Heart left ventricle (tissue), 16 donors: ENCODE measurements at places on chromosomes 16 and 17. TPM values are rescaled to one million over a fixed set of nuclear protein-coding genes. Genes with fewer than 3 reads are reported as not detected.
A peak's percentile ranks its signal among the peaks of the same experiment; 100 is the strongest.

- no peak overlapping the region for H3K4me3 ChIP-seq
- H3K4me1 ChIP-seq, result peaks cover 32% of the 10 kb centered on the region
- no peak overlapping the region for H3K27ac ChIP-seq
- no peaks in the 10 kb centered on the region for H3K36me3 ChIP-seq
- H3K27me3 ChIP-seq, result peaks cover 8% of the 10 kb centered on the region
Observed at GRCh38 chr16:86668136-86668910, 90.0 kb downstream of the FOXL1 start.

- no peak for DNase-seq
- H3K4me3 ChIP-seq, result no peak overlapping the region
- H3K36me3 ChIP-seq, result no peaks in the 10 kb centered on the region
- H3K4me1 ChIP-seq, result no peaks in the 10 kb centered on the region
- peaks cover 12% of the 10 kb centered on the region for H3K27me3 ChIP-seq
- H3K27ac ChIP-seq, result no peak overlapping the region
Observed at GRCh38 chr16:86227801-86228200, 282.5 kb upstream of the FOXF1 start.

DNA sequence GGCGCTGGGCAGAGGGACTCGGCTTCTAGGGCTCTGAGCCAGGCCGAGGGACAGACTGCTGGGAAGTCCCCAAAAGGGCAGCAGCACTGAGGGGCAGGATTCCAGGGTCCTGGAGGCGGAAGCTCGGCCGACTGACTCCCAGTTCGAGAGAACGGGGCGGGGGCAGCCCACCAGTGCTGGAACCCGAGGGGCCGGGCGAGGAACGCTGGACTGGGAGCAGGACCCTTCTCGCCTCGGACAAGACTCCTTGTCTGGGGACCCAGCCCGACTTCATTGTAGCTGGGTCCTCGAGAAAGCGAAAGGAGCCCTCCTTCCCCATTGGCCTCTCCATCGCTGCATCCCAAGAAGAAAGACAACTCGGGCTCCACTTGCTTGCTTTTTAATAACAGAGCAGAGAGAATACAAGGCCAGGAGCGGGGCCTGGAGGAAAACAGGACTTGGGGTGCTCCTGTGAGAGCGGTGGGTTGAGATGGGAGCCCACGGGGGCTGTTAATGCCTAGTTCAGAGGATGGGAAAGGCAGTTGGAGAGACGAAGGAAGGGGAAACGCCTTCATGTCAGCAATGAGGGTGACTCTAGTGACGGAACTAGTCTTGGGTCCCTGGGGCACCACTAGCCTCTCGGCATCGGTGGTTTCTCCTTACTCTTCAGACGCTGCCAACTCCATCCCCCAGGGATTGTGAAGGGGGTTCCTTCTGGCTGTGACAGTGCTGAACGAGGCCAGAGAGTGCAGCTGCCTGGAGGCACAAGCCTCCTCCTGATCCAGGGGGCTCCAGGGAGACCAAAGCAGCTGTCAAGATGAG, 492 bp upstream of the CAMTA2 start:
- DNase-seq, result peak; percentile 66
- peaks cover 17% of the 10 kb centered on the region for H3K36me3 ChIP-seq
- peaks cover 26% of the 10 kb centered on the region for H3K4me1 ChIP-seq

- H3K27me3 ChIP-seq, result no peaks in the 10 kb centered on the region
- H3K36me3 ChIP-seq, result no peaks in the 10 kb centered on the region
- H3K4me3 ChIP-seq, result no peak overlapping the region
- H3K4me1 ChIP-seq, result peaks cover 8% of the 10 kb centered on the region
- no peak for DNase-seq
Observed at GRCh38 chr17:27378482-27379175, 77.6 kb upstream of the KSR1 start.

GRCh38 chr17:37327341-37328090, 48.3 kb upstream of the C17orf78 start:
- peaks cover 3% of the 10 kb centered on the region for H3K36me3 ChIP-seq
- no peak overlapping the region for H3K4me3 ChIP-seq
- no peaks in the 10 kb centered on the region for H3K27me3 ChIP-seq
- H3K4me1 ChIP-seq, result no peaks in the 10 kb centered on the region
- no peak for DNase-seq

- peaks cover 19% of the 10 kb centered on the region for H3K4me1 ChIP-seq
- peaks cover 47% of the 10 kb centered on the region for H3K36me3 ChIP-seq
Observed at GRCh38 chr16:67202426-67202825, 3.5 kb downstream of the ELMO3 start.

Gene HNF1B
- not detected for total RNA-seq
